ENCODE measurements at places on chromosomes 1 and 21. TPM values are rescaled to one million over a fixed set of nuclear protein-coding genes. Genes with fewer than 3 reads are reported as not detected.

GRCh38 chr1:94050675-94051074 is 70.3 kb downstream of the ABCA4 start:
- H3K36me3 ChIP-seq: 0 out of 2 replicates have a peak, but pooled peaks cover 2% of the 10 kb centered on the region
- peaks cover 40% of the 10 kb centered on the region for H3K4me1 ChIP-seq
- no peak for DNase-seq
- H3K27ac ChIP-seq: no peak overlapping the region
- no peaks in the 10 kb centered on the region for H3K27me3 ChIP-seq

GRCh38 chr1:204348722-204349121 is 11.0 kb downstream of the PLEKHA6 start:
- no peaks in the 10 kb centered on the region for H3K27me3 ChIP-seq
- H3K4me3 ChIP-seq: no peak overlapping the region
- H3K4me1 ChIP-seq: peaks cover 20% of the 10 kb centered on the region

DNA sequence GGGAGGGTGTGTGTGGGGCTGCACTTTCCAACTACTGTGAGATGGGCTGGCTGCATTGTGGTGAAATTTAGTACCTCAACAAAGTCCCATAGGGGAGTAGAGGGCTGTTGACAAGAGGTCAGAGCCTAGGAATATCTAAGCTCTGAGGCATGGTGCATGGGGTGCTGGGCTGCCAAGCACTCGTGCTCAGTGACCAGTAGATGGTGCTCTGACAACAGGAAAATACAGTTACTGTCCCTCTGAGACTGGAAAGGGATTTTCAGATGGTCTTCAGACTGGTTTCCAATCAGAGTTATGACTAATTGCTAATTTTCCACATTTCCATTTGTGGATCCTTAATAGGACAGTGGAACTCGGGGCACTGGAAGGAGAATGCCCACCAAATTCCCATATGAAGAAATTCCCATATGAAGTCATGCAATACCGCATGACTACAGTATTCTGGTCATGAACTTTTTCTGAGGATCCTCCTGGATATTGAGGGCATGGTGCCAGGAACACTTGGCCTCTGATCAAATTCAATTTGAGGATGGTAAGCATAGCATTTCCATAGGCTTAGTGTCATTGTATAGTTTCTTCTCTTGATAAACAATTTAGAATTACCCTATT is 4.1 kb upstream of the CACNA1E start:
- H3K27ac ChIP-seq: no peak overlapping the region
- DNase-seq: no peak
- no peaks in the 10 kb centered on the region for H3K4me1 ChIP-seq
- peaks cover 34% of the 10 kb centered on the region for H3K27me3 ChIP-seq
- H3K36me3 ChIP-seq: no peaks in the 10 kb centered on the region

DNA sequence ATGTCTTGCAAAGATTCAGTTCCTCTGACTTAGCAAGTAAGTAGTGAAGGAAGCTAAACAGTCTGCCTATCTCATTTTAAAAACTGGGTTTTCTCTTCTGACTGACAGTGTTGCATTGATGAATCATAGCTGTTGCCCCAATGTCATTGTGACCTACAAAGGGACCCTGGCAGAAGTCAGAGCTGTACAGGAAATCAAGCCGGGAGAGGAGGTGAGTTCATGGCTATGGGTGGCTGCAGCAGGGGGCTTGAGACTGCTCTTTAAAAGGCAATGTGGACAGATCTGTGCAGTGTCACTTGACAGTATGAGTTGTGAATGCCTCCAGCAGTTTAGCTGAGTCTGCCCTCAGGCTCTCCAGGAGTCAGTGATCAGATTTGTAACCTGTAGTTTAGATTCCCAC is 46.6 kb downstream of the SMYD2 start:
- H3K36me3 ChIP-seq: peaks cover 12% of the 10 kb centered on the region
- H3K27me3 ChIP-seq: no peaks in the 10 kb centered on the region
- no peak overlapping the region for H3K4me3 ChIP-seq

DNA sequence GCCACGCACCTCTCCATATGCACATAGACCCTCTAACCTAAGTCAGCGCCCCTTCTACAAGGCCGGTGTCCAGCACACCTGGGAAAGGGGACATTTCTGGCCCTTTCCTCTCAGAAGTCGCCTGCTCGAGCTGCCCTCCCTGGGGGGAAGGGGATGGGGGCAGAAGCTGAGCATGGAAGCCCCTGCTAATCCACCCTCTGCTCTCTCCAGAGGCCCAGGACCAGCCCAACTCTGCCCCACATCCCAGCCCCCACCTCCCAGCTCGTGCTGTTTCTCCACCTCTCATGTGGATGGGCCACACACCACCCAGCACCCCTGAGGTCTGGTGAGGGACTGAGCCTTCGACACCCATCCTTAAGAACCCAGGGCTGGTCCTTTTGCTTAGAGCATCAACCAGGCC is 14.8 kb downstream of the TNFRSF1B start:
- H3K27me3 ChIP-seq: no peaks in the 10 kb centered on the region
- H3K36me3 ChIP-seq: no peaks in the 10 kb centered on the region
- H3K4me3 ChIP-seq: no peak overlapping the region
- H3K27ac ChIP-seq: no peak overlapping the region
- DNase-seq: no peak

The WDR47 gene
- total RNA-seq: 20.0 TPM

The KIF17 gene
- total RNA-seq: 1.9 TPM

The CFAP74 gene
- total RNA-seq: not detected

DNA sequence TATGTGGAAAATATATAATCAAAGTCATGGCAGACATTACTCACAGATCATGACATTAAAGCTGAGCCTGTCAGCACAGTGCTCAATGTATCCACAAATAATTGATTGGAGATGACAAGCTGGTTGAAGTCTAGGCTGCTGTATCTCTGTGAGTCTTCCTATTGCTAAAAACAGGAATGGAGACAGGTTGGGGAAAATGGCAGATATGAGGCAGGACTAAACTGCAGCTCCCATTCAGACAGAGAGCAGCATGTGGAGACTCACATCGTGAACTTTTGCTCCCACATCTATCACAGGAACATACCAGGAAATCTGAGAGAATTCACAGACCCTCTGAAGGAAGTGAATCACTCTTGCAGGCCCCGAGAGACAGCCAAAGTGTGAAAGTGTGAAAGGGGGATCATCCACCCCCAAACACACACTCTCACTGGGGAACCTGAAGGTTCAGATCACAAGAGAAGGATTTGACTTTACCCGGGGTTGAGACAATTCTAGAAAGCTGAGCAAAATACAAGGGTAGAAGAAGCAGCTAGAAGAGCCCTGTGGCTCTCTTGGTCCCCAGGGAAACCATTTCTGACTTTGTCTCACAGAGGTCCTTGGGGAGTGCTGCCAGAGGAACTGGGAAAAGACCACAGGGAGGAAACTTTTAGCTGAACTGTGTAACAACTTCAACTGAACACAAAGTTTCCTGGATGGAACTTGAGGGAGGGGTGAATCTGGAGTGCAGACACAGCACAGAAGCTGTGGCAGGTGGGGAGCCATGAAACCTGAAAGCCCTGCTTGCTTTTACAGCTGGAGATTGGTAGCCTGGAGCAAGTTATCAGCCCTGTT is 173.4 kb downstream of the S1PR1 start:
- DNase-seq: no peak
- no peak overlapping the region for H3K4me3 ChIP-seq
- no peak overlapping the region for H3K27ac ChIP-seq
- H3K27me3 ChIP-seq: peaks cover 3% of the 10 kb centered on the region

The AMY2A gene
- not detected for total RNA-seq

The SV2A gene
- 16.6 TPM for total RNA-seq

The MCOLN3 gene
- 0.16 TPM for total RNA-seq

The OR2L3 gene
- total RNA-seq: not detected

DNA sequence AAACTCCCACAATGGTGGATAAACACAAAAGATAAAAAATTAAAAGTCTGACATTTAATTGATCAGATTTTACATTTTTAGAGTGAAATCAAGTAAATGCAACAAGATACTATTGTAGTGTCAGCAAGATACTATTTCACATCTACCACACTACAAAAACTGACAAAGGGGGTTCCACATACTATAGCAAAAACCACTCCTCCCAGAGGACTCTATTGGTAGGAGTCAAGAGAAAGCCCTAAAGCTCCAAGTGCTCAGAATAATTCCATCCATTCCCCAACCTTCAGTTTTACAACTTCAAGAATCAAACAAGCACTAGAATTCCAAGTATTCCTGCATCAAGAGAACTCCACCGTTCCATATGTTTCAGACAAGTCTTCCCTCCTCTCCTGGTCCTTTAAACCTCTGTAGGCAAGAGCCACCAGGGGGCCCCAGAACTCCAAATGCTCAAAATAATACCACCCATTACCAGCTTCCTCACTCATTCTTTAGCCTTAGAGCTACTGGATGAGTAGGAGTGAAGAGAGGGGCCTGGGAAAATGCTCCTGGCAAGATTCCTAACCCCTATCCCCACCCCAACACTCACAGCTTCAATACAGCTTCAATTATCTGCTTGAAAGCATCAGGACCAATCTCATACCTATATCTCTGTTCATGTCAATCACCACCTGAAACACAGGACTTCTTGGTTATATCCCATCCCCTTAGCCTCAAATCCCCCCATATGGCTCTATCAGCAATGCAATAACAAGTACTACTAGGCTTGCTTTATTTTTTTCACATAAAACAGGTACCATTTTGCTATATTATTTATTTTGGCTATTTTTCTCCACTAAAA is 9.9 kb downstream of the TOR1AIP2 start:
- no peak overlapping the region for H3K4me3 ChIP-seq
- H3K4me1 ChIP-seq: no peaks in the 10 kb centered on the region
- H3K36me3 ChIP-seq: peaks cover 82% of the 10 kb centered on the region
- DNase-seq: no peak
- H3K27ac ChIP-seq: no peak overlapping the region

DNA sequence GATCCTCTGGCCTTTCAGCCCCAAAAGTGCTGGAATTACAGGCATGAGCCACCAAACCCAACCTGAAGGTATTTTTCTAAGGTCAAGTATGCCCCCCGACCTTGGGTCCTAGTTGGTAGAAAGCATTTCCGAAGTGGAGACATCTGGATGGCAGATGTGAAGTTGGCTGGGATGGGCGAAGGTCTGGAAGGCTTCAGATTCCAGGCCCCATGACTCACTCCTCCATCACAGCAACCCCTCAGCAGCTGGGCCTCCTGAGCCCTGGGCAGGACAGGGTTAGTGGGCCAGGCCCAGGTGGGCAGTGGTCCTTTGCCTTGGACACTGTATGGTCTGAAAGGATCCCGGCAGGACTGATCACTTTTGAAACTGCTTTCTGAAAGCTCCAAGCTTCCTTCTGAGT is 23.3 kb downstream of the NAV1 start:
- H3K27me3 ChIP-seq: no peaks in the 10 kb centered on the region
- H3K4me3 ChIP-seq: no peak overlapping the region
- DNase-seq: peak; percentile 84
- H3K27ac ChIP-seq: peak overlapping the region; percentile 72

DNA sequence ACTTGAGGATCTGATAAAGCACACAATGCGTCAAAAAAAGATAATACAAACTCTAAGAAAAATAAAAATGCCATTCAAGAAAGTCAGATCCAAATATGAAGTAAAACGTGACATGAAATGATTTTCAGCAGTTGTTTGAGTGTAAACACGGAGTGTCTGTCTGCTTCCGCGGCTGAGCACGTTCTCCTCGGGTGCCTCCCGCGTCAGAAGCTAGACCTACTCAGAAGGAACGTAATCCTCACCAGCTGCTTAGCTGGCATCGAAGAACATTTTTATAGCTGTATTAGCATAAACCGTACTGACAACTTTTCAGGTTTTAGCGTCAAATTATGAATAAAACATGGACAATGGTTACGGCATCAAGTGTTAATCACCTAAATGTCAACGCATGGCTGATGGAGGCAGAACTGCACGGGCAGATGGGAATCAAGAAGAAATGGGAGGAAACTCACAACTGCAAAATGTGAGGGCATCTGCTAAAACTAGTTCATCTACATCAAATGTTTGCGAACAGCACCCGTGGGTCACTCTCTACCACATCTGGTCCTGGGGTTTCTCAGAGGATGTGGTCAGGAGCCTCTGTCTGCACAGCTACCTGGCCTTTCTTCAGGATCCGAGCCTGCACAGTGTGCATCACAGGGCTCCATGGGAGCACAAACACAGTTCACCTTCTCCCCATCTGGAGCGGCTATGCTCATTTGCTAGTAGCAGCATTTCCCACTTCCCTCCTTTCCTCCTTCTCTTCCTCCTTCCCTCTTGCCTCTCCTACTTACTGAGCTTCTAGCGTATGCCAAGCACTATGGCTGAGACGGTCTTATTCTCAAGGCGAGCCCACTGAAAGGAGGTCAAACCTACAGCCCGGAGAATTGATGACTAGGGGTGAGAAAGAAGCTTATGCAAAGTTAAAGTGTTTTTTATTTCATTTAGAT is 40.0 kb downstream of the RCAN1 start:
- H3K27me3 ChIP-seq: no peaks in the 10 kb centered on the region
- DNase-seq: no peak
- H3K27ac ChIP-seq: no peak overlapping the region
- H3K4me3 ChIP-seq: no peak overlapping the region

GRCh38 chr1:4010814-4011605 is 110.9 kb upstream of the C1orf174 start:
- no peak for DNase-seq
- H3K27ac ChIP-seq: no peak overlapping the region
- no peaks in the 10 kb centered on the region for H3K4me1 ChIP-seq
- no peaks in the 10 kb centered on the region for H3K36me3 ChIP-seq
- no peaks in the 10 kb centered on the region for H3K27me3 ChIP-seq

The FCMR gene
- 11.7 TPM for total RNA-seq

DNA sequence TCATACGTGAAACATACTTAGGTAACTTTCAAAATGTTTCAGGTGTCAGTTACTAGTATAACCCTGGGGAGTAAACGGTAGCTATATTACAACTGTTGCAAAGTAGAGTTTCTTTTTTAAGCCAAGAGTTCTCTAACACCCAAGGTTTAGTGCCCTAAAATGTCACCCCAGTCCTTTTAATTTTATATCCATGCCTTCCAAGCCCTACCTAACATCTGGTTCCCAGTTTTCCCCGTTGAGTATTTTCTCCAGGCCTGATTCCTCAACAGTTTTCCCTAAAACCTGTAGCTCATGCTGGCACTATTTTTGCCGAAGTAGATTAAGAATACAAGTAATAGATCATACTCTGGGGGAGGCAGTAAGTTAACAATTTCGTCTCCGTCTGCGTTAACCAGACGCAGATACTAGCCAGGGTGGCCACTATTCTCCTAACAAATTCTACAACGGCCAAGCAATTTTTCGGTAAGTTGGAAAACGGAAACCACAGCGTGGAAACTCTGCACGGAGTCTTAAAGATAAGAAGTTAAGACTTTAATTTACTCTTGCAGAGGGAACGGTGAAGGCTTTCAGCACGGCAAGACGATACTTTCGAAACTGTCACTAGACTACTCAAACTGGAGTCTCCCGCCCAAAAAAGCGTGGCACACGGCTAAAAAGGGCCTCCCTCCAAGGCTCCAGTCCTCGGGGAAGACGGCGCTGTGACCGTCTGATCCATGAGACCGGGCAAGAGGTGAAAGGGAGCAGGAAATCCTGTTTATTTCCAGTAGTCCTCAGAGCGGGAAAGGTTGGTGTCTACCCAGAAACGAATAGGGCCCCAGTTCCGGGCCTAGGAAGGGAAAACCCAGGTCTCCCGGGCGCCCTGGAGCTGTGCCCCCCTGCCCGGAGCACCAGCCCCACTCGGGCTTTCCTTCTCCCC is 945 bp downstream of the SRSF4 start:
- peak overlapping the region; percentile 94 for H3K4me3 ChIP-seq
- no peaks in the 10 kb centered on the region for H3K27me3 ChIP-seq
- H3K4me1 ChIP-seq: peaks cover 22% of the 10 kb centered on the region
- H3K36me3 ChIP-seq: peaks cover 49% of the 10 kb centered on the region
- peak; percentile 79 for DNase-seq
- peak overlapping the region; percentile 99 for H3K27ac ChIP-seq
